ENCODE measurements at places on chromosomes 13 and 19.

DNA sequence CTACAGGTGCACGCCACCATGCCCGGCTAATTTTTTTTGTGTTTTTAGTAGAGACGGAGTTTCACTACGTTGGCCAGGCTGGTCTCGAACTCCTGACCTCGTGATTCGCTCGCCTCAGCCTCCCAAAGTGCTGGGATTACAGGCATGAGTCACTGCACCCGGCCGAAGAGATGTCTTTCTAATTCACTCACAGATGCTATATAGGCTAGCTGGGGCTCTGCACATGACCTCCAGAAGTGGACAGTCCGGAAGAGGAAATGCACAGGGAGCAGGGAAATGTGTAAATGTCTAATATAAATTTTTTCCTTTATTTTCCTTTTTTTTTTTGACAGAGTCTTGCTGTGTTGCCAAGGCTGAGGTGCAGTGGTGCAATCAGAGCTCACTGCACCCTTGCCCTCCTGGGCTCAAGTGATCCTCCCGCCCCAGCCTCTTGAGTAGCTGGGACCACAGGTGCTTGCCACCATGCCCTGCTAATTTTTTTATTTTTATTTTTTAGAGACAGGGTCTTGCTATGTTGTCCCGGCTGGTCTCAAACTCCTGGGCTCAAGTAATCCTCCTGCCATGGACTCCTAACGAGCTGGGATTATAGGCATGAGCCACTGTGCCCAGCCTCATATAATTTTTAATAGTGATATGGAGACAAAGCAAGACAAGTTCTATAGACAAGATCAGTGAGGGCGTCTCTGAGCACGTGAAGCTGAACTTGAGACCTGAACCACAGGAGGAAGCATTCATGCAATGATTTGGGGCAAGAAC lies 8.4 kb downstream of the GIPC1 start:
- no peak for DNase-seq

DNA sequence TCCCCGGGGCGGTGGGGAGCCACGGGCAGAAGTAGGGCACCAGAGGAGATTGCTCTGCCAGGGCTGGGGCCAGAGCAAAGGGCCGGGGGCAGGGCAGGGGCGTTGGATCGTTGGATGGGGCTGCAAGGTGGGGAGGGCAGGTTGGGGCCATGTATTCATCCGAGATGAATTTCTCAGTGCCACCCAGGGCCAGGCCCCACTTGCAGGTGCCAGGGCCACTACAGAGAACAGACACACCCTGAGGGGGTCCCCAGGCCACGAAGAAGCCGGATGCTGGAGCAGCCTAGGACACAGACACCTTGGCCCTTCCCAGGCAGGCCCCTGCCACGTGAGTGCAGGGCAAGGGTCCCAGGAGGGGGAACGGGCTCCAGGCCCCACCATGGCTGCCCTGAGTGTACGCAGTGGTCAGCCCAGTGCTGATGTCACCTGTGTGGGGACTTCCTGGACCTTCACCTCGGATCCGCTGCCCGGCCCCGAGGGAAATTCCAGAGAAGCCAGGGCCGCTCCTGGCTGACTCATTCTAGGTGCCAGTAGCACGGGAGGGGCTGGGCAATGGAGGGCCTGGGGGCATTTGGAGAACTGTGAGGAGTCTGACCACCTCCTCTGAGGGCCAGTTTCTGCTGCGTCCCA lies 9.6 kb upstream of the SBNO2 start:
- DNase-seq = peak; percentile 92

DNA sequence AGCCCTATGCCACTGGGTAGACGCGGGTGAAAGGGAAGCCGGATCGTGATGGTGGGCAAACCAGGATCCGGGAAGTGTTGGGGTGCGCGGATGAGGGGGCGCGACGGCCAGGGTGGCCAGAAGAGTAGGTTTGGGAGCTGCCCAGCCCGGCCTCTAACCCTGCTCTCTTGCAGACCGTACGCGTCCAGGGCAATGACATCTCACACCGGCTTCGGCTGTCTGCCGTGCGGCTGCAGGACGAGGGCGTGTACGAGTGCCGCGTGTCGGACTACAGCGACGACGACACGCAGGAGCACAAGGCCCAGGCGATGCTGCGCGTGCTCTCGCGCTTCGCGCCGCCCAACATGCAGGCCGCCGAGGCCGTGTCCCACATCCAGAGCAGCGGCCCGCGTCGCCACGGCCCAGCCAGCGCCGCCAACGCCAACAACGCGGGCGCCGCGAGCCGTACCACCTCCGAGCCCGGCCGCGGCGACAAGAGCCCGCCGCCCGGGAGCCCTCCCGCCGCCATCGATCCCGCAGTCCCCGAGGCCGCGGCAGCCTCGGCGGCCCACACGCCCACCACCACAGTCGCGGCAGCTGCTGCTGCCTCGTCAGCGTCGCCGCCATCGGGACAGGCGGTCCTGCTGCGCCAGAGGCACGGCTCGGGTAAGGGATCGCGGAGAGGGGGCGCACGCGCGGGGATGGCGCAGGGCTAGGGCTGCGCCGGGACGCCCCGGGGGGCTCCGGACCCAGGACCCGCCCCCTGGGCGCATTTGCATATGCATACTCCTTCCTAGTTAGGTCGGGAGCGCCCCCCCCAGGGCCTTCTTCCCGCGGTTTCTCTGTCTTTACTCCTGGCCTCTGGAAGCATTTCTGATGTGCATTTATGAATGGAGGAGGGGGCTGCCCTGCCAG lies 4.1 kb downstream of the VSTM2B start:
- DNase-seq = no peak

DNA sequence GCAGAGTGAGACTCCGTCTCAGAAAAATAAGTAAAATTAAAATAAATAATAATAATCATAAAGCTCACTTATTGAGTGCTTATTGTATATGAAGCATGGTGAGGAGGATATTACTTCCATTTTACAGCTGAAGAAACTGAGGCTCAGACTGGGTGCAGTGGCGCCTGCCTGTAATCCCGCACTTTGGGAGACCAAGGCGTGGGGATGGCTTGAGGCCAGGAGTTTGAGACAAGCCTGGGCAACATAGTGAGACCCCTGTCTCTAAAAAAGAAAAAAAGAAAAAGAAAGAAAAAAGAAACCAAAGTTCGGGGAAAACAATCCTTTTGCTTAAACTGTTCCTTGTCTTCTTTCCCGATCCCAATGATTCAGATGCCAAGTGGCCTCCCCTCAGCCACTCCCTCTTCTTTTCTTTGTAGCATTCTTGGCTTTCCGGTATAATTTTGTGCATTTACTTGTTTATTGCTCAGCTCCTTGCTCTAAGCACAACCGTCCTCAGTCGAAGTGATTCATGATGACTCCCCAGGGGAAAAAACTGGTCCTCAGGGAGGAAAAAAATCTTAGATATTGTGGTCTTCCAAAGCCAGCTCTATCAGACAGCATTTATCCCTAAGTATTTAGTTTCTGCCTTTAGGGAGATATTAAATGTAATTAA lies 965 bp upstream of the EIF3G start:
- DNase-seq = peak; percentile 96

DNA sequence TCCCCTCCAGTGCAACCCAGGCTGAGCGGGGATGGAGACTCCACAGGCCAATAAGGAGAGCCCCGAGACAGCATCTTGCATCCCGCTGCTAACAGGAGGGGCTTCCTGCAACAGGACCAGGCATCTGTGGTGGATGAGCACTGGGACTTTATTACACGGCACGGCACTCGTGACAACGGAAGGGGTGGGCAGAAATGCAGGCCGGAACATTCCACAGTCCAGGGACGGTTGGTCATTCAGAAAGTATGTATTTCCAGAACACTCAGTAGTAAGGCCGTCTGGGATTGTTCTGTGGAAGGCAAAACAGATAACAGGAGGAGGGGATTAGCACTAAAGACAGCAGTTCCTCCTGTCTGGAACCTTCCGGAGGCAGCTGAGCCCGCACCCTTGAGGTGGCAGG lies 3.3 kb upstream of the TM6SF2 start:
- DNase-seq = no peak

- DNase-seq = no peak
These were observed 135.2 kb downstream of the PTPRS start for GRCh38 chr19:5205381-5205780.

- DNase-seq = no peak
These were observed 953.2 kb downstream of the SLITRK6 start for GRCh38 chr13:84845907-84846619.

GRCh38 chr13:99264051-99264450 lies 5.9 kb upstream of the GPR18 start:
- no peak for DNase-seq

DNA sequence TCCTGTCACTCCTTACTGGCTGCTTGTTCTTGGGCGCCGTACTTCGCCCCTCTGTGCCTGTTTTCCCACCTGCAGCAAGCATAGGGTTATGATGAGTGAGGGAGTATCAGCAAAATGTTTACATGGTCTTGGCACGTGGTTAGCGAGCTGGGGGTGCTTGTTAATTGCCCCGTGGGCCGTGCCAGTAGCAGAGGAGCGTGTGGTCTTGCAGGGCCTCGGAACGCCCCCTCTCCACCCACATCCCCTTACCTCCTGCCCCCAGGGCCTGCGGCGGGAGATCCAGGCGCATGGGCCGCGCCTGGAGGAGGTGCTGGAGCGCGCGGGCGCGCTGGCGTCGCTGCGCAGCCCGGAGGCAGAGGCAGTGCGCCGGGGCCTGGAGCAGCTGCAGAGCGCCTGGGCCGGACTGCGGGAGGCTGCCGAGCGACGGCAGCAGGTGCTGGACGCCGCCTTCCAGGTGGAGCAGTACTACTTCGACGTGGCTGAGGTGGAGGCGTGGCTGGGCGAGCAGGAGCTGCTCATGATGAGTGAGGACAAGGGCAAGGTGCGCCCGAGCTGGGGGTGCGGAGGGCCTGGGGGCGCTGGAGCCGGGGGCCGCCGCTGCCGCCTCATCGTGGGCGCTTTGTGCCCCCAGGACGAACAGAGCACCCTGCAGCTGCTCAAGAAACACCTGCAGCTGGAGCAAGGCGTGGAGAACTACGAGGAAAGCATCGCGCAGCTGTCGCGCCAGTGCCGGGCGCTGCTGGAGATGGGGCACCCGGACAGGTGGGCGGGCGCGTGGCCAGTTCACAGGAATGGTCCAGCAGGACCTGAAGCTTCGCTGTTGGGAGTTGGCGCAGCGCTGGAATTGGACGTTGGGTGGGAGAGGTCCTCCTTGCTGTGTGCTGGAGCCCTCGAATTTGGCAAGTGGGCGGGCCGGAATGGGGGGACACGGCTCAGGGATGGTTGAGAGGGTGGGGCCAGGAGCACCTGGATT lies 22.5 kb upstream of the SHKBP1 start:
- no peak for DNase-seq

- no peak for DNase-seq
These were observed 406 bp upstream of the EID2B start for GRCh38 chr19:39533003-39533512.

DNA sequence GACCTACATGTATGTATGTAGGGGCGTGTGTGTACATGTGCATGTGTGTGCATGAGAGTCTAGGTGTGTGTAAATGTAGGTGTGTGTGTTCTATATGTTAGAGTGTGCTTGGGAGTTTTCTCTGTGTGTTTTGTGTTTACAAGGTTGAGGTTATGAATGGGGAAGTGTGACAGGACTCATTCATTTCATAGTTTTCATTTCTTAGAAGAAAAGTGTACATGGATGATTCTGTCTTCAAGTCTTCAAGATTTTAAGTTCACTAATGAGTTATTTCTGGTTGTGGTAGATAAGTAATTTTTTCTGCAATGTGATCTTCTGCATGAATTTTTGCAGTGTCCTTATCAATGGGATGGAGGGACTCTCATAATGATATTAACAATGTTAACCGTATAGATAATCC lies 118.2 kb upstream of the SLC10A2 start:
- DNase-seq = no peak

GRCh38 chr19:16601378-16602052 lies 26.5 kb downstream of the MED26 start:
- no peak for DNase-seq

DNA sequence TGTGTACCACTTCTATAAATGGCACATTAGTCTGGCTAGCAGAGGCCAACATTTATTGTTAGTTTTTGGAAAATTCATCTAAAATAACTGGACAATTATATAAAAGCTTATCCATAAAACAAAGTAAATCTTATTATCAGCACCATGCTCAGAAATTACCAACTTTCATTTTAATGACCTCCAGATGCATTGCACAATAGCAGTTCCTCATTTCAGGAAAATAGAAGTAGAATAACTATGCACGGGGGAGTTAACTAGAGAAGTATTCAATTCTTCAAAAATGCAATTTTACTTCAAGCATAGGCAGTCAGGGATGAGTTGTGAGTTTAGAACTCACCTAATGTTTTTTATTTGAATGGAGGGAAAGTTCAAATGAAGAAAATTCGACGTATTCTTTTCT lies 1023.5 kb downstream of the PCDH17 start:
- DNase-seq = no peak

DNA sequence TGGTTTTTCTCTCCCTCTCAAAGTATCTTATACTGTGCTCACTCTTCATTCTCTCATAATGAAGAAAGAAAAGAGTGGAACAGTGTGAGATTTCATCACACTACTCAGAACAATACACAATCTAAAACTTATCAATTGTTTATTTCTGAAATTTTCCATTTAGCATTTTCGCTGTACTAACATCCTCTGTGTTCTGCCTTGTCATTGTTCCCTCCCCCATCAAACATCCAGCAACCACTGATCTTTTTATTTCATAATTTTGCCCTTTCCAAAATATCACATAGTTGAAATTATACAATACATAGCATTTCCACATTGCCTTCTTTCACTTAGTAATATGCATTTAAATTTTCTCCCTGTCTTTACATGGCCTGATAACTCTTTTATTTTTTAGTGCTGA lies 658.7 kb downstream of the SLITRK1 start:
- no peak for DNase-seq

- DNase-seq = no peak
These were observed 33.6 kb downstream of the ERICH4 start for GRCh38 chr19:41476583-41476982.

DNA sequence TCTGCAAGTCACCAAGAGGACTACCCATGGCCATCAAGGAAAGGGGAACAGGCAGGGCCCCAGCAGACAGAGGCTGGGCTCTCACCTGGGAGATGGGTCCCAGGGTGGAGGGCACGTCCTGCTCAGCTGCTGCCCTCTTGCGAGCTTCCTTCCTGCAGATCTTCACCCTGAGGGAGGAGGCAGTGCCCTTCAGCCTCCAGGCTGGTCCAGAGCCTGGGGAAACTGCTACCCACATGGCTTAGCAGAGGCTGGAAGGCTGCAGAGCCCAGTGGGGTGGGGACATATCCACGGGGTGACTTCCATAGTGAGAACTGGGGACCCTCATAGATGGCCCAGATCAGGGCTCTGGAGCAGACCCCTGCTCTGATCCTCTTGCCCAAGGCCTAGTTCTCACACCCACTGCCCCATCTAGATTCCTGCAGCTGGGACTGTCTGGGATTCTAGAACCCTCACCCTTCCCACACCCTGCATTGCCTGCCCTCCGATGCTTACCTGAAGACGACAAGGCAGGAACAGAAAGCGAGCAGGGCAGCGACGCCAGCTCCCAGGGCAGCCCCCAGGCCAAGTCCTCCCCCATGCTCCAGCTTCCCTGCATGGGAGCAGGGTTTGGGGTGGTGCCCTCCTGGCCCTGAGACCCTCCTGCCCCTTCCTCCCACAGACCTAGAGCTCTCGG lies 9.0 kb downstream of the SIGLEC11 start:
- no peak for DNase-seq

- no peak for DNase-seq
These were observed 7.1 kb downstream of the MIDN start for GRCh38 chr19:1255186-1256161.
